ENCODE measurements at places on chromosomes 3 and 15. TPM values are rescaled to one million over a fixed set of nuclear protein-coding genes. Genes with fewer than 3 reads are reported as not detected.
A peak's percentile ranks its signal among the peaks of the same experiment; 100 is the strongest.

DNA sequence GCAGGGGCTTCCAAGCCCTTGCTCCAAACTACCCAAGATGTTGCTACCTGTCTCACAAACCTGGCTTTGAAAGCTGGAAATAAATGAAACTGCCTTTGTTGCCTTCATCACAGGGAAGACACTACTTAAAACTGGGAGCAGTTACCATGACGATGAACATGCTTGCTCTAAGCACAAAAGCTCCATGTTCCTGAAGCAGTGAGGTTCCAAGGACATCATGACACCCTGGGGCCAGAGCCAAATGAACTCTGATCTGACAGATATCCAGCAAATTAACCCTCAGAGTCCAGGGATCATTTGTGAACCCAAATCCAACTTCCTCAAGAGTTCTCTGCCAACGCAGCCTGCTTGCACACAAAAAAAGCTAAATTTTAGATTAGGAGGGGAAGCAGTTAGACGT lies 10.7 kb downstream of the TRAIP start:
- DNase-seq: no peak

CYP8B1 gene
- 490 TPM for total RNA-seq

DNA sequence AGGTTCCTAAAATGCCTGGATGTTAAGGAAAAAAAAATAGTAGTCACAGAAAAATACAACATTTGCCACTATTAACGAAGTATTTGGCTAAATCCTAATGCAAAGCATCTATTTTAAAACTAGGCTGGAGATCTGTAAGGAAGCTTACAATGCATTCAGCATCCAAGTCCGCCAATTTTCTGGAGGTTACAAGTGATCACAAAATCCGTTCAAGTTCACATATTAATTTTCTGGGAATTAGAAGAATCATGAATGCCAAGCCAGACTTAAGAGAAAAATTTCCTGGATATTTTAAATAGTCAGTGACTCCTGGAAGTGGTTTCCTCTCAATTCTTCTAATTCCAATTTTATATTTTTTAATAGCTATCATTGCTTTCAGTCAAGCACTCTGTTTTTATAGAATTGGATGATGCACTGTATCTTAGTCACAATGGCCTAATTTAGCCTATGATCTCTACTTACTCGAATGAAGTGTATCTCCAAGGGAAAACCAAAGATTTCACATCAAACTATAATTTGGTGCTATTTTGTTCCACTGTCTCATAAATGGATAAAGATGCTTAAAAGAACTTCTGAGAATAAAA lies 60.4 kb downstream of the P3H2 start:
- no peak for DNase-seq

- DNase-seq: no peak
These were observed 194.8 kb upstream of the PFN2 start for GRCh38 chr3:150165396-150166094.

ADAMTS7 gene
- 1.3 TPM for total RNA-seq

DNA sequence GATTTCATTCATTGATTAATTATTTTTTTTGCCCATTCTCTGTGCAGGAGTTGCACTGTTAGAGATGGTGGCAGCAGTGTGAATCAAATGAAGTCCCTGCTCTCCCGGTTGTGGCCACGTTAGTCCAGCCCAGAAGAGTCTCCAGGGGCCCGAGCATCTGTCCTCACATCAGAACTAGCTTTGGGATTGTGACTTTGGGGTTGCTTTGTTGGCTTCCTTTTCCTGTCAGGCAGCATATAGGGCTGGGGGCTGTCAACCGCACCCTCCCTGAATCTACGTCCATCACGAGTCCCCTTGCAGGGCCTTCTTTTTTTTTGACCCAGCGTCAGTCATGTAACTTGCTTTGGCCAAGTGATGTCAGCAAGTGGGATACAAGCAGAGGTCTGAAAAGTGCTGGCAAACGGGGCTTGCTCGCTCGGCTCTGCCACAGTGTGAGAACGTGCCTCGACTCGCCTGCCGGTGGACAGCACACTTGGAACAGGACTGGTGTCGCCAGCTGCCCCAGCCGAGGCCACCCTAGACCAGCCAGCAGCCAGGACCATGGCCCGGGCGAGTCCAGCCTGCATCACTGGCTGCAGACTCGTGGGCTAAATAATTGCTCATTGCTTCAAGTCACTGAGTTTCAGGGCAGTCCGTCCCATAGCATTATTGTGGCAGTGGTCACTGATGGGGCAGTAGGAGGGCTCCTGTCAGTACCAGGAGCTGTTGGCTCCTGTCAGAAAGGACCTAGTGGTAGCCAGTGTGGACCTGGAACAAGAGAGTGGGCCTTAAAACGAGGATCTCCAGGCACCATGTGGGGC lies 151.6 kb upstream of the MEF2A start:
- no peak for DNase-seq

- no peak for DNase-seq
These were observed 26.7 kb downstream of the HCN4 start for GRCh38 chr15:73341886-73342600.

GRCh38 chr15:71812966-71813722 lies 2.8 kb downstream of the NR2E3 start:
- no peak for DNase-seq

DNA sequence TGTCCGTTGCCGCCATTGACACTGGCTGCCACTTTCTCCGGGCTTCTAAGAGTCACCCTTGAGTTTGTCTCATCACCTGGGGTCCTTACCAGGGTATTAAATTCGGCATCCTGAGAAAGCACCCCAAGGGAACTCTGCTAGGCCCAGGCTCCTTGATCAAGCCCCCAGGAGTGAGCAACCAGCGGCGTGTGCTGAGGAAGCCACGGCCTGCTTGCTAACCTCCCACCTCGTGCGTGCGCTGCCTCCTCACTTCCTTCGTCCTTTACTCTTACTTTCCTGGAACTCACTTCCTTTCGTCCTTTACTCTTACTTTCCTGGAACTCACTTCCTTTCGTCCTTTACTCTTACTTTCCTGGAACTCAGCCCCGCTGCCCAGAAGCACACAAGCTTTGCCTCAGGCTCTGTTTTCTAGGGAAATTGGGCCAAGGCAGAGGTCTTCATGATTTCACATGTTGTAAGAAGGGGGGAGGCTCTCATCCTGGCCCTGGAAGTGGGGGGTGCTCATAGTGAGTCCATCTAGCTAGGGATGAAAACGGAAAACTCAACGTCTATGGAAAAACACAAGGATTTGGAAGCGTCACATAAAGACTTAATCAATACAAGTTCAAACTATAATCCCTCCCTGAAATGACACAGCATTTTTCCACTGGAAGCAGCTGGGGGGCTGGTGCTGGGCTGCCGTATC lies 36.7 kb upstream of the BDH1 start:
- no peak for DNase-seq

DNA sequence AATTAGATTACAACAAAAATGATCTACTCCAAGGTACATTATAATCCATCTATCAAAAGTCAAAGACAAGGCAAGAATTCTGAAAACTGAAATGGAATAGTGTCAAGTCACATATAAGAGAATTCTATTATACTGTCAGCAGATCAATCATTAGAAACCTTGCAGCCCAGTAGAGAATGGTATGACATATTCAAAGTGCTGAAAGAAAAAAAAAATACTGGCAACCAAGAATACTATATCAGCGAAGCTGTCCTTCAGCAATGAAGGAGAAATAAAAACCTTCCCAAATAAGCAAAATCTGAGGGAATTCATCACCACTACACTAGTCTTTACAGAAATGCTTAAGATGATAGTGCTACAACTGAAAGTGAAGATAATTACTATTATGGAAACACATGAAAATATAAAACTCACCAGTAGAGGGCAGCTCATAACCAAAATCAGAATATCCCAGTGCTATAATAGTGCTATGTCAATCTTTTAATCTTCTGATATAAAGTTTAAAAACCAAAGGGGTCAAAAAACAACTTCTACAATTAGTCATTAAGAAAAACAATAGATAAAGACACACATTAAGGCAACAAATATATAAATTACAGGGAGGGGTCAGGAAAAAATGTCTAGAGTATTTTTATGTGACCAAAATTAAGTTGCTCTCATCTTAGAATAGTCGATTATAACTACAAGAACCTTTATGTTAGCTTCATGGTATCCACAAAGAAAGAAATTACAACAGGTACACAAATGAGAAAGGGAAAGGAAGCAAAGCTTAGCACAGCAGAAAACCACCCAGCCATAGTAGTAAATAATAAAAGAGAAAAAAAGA lies 190.7 kb upstream of the CNTN6 start:
- no peak for DNase-seq

SERPINI2 gene
- not detected for total RNA-seq

DNA sequence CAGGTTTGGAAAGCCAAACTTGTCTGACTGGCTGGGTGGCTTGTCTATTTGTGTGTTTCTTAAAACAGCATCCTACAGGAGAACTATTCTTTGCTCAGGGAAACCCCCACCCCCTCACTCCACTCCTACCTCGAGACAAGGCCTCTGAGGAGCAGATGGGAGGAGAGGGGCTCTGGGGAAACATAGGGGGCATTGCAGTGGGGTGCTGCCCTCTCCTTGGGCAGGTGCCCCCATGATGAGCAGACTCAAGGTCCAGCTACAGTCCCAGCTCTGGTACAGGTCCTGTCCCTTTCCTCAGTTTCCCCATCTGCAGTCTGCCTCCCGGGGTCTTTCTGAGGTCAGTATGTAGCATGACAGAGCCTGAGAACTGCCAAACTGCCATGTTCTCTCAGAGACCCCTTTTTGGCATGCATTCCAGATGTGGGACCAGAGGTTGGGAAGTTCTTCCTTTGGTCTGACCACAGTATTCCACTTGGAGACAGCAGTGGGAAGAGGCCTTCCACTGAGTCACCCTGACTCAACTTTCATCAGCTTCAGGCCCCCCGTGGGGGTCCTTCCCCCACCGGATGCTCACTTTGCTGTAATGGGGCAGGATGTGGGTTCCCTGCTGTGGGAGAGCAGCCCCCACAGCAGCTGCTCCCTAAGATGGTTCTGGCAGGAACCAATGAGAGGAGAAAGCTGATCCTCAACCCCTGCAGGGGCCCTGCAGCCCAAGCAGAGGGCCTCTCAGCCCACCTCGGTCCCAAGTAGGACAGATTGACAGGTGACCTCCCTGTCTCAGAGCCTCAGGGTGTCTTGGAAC lies 32.3 kb upstream of the CYP11A1 start:
- no peak for DNase-seq

GRCh38 chr3:65101450-65101849 lies 413.6 kb upstream of the ADAMTS9 start:
- no peak for DNase-seq

DNA sequence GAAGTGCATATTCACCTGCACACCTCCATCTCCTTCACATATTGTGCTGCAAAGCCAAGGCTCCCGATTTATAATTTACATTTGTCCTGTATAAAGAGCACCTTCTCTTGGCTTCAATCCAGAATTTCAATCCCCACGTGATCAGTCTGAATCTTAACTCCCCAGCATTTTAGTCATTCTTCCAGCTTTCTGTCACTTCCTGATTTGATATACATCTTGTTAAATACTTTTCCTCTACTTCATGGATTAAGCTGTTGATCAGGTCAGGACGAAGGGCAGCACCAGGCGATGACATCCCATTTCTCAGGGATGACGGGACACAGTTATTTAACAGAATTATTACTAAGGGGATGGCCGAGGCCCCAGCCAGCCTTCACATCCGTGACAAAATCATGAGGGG lies 212.5 kb downstream of the EPHB1 start:
- no peak for DNase-seq

DNA sequence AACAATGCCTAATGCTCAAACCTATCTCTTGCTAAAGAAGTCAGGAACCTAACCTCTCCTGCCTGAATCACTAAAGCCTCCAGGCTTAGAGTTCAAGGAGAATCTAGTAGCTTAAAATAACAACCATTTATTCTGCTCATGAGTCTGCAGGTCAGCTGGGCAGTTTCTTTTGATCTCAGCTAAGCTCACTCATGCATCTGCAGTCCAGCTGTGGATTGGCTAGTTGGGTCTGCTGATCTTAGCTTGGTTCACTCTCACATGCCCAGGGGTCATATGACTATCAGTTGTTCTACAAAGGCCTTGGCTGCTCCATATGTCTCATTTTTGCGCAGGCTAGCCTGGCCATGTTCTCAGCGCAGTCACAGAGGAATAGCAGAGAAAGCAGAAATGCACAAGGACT lies 109.2 kb upstream of the STT3B start:
- DNase-seq: no peak

GRCh38 chr15:101651554-101652097 lies 555 bp downstream of the TM2D3 start:
- DNase-seq: no peak

DNA sequence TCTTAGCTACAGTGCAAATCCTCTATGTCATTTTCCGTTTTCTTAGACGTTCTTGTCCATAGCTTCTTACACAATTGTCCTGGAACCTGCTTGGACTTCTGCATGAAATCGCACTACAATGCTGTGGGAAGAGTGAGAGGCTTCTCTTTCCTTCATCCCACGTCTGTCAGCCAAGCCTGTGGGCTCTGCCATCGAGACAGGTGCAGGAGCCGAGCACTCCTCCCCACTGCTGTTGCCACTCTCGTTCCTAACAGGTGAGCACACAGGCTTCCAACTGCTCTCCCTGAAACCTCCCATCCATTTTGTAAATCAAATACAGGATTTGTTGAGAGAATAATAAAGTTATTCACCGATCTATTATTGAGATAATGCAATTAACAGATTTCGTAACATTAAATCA lies 23.5 kb downstream of the ZXDC start:
- no peak for DNase-seq

DNA sequence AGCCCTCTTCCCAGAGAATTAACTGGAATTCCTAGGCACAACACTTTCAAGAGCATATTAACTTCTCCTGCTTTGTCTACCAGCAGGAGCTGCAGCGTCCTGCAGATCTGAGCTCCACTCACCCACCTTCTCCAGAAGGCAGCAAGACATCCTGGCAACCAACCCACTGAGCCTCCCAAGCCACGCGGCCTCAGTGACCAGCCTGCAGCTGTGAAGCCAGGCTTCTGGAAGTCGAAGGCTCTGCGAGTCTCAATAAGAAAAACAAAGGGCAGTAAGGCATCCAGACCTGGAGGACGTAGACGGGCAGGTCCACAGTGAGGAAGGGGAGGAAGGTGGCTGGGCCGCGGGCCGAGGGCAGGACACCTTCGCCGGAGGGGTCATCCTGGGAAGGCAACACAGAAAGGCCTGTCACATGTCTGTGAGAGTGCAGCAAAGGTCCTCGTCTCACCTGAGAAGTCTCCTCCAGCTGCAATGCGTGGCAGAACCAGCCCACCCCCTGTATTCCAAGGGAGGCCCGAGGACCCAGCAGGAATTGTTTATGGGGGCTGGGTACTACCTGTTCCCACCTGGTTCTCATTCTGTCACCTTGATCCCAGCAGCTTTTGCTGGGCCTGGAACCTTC lies 36.2 kb downstream of the ZXDC start:
- DNase-seq: peak; percentile 31

All from liver (tissue), 10 donors.